ENCODE measurements at places on chromosomes 5 and 9.

- no peak for DNase-seq
These were observed 607 bp downstream of the FAXDC2 start for GRCh38 chr5:154849791-154850201.

GRCh38 chr5:537098-537497 lies 12.8 kb upstream of the SLC9A3 start:
- no peak for DNase-seq

- DNase-seq = no peak
These were observed 25.2 kb downstream of the UGT3A2 start for GRCh38 chr5:36041537-36041845.

- DNase-seq = no peak
These were observed 69.0 kb downstream of the ADAMTSL1 start for GRCh38 chr9:18542837-18543405.

- DNase-seq = no peak
These were observed 601.5 kb downstream of the IRX1 start for GRCh38 chr5:4197151-4197550.
